Mesothelial cell of epicardium (in vitro differentiated cells): ENCODE measurements at places on chromosomes 4 and X.

DNA sequence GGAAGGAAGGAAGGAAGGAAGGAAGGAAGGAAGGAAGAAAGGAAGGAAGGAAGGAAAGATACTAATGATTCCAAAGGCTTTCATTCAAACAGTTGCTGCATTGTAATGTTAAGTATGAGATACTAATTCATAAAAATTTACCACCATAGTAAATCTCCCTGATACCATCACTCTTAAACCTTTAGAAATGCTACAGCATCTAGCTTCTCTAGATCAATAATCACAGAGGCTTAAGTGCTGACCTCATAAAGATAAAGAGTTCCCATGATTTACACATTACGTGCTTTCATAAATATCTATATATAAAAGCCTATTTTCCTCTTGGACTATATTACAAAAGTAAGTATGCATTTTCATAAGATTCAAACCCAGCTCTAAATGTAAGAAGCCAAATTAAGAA is 36.4 kb downstream of the F9 start:
- no peak for DNase-seq

- no peak for DNase-seq
Measured at GRCh38 chr4:98081936-98082335, 61.3 kb downstream of the STPG2 start.

GRCh38 chrX:6941041-6941440 is 206.5 kb upstream of the STS start:
- no peak for DNase-seq

DNA sequence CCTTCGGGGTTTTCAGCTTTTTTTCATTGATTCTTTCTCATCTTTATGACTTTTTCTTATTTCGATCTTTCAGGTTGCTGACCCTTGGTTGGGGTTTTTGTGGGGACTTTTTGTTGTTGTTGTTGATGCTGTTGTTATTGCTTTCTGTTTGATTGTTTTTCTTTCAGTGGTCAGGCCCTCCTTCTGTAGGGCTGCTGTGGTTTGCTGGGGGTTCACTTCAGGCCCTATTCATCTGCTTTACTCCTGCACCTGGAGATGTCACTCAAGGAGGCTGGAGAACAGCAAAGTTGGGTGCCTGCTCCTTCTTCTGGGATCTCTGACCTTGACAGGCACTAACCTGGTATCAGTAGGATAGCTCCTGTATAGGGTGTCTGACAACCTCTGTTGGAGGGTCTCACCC is 39.9 kb upstream of the PCDH18 start:
- DNase-seq: no peak
